ENCODE measurements at places on chromosomes 11 and 22.
A peak's percentile ranks its signal among the peaks of the same experiment; 100 is the strongest.

- no peak for DNase-seq
Measured at GRCh38 chr11:94218372-94218771, 86.0 kb upstream of the IZUMO1R start.

- no peak for DNase-seq
Measured at GRCh38 chr11:1078191-1078601, 3.5 kb downstream of the MUC2 start.

DNA sequence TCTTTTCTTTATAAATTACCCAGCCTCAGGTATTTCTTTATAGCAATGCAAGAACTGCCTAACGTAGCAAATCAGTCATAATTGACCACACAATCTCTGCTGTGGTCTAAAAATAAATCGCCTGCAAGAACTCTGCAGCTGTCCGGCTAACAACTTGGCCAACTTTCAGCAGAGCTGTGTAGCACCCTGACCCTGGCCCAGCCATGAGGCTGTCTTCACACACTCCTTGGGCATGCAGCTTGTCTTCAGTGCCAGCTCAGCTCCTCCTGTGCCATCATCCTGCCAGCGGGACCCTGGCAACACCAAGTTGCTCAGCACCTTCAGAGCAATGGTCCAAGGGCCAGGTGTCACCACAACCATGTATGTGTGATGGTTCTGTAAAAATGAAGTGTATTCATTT is 355.6 kb downstream of the OPCML start:
- DNase-seq = no peak

DNA sequence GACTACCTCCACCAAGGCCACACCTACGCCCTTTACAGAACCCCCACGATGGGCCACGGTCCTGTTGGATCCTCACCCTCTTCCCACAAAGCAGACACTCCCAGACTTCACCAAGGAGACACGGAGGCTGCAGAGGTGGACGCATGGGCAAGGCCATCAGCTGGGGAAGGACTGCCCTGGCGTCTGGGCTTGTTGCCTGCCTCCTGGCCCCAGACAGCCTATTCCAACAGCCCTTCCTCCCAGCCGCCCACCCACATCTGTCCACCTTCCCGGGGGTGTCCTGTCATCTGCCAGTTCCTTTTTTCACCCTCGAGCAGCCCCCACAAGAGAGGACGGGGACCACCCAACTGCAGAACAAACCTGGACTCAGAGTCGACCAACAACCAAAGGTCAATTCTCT is 28.9 kb upstream of the TH start:
- no peak for DNase-seq

DNA sequence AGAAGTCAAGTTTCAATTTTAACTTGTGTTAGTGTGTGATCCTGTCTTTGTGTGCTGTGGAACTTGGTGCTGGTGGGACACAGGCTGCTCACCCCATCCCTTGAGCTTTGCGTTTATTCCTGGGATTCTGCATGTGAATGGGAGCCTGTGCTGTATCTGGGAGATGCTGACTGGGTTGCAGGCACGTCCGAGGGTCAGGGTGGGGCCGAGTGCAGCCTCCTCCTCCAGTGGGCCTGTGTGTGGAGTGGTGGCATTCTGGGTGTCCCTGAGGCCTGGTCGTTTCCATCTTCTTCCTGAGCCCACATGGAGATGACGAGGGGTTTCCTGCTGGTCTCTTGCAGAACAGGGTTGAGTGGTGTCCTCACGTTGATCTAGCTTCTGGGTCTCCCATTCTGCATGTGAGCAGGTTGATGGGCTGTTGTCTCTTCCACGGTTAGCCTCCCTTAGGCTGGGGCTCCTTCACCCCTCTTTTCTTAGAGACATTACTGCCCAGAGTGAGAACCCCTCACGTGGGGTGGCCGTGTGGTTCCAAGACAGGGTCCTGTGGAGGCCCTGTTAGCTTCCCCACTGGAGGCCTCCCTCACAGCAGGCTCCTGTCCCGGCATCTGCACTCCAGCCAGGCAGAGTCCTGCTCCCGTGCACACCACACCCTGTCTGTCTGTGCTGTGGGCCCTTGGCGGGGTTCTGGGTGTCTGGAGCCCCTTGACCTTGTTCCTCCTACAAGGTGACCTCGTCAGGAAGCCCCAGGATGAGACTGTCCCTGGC is 4.9 kb downstream of the PTDSS2 start:
- DNase-seq = no peak

DNA sequence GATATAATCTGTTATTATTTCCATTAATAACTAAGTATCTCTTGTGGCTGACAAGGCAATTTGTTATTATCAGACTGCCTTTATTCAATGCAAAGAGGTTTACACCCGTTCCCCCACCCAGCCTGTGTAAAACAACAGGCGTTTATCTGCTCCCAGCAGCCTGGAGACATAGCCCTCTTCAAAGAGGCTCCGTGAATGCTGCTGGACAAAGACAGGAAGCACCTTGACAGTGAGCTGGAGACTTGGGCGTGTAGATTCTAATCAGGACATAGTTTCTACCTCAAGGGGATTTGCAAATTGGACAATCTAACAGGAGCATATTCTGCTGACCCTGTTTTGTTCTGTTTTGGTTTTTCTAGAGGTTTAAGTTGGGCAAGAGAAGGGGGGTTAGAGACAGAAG is 733.0 kb upstream of the KIRREL3 start:
- no peak for DNase-seq

DNA sequence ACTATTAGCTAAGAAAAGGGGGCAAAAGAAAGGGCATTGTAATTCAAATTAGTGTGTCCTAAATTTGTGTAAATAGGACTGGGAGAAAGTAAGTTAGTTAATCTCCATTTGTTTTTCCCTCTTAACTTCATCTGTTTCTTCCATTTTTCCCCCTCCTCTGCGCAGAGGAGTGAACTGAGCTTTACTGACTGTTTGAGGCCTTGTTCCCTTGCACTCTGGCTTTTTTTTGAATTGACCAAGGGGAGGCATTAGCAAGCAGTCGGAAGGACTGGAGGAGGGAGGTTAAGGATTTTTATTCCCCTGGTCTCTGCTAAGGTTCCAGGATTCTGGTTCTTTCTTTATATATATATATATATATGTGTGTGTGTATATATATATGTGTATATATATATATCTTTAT is 15.2 kb upstream of the FANCF start:
- no peak for DNase-seq

DNA sequence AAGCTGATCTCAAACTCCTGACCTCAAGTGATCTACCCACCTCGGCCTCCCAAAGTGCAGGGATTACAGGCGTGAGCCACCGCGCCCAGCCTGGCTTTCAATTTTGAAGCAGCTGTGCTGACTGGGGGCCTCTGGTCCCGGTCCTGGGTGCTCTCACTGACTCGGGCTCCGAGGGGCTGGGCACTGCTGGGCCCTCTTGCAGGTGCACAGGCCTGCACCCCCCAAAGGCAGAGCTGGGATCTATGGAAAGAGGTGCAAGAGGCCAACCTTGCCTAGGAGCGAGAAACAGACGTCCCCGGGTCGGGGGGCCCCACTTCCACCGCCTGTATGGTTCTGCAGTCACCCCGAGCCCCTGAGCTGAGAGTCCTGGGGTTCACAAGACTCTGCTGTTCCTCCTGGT is 33.2 kb downstream of the KIAA0930 start:
- no peak for DNase-seq

GRCh38 chr11:106842134-106842533 is 176.1 kb downstream of the GUCY1A2 start:
- DNase-seq = no peak

DNA sequence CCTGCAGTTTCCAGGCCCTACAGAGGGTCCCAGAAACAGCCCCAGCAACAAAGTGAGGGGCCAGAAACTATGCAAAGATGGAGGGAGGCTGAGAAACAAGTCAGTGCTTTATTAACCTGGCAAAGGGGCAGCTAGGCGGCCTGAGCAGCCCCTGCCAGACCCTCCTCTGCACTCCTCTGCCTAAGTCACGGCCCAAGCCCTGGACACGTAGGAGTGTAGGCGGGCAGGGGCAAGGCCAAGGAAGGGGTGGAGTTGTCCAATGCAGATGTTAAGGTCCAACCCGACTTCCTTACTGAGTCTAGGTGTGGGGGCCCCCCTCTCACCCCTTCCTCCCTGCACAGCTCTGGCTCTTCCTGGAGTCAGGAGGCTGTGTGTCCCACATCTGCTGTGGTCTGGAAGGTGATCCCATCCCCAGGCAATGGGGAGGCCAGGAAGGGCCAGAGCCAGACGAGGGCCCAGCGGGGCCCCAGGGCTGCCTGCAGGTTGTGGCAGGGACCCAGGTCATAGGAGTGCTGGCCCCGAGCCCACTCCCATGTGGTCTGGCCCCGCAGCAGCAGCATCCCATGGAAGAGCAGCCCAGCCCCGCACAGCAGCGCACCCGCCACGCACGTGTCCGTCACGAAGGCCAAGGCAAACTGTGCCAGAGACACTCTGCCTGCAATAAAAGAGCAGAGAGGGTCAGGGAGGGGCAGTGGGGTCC is 6.5 kb downstream of the ZDHHC24 start:
- no peak for DNase-seq

DNA sequence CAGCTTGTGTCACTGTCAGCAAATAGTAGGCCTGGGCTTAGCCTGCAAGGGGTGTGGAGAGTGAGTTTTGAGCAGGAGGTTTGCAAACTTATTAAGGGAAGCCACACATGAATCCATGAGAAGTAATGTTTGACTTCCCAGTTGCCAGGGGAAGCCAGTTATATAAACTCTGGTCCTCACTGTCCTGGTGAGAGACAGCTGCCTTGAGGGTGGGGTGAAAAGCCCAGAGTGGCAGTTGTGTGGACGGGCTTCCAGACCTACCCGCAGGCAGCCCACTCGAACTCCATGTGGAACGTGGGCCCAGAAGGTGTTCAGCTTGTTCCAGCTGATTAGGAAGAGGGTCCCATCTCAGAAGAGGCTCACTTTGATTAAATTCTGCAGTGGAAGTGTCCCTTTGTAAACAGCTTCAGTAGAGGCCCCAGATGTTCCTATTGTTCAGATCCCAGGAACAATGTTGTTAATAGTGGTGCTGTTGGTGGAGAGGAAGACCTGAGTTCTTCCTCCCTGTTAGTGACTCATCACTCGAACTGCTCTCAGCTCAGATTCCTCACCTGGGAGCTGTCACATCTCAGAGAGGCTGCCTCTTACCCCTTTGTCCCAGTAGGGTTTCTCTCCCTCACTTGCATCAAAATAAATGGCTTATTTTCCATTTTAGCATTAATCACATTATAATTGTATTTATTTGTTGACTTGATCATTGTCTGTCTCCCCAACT is 63.4 kb downstream of the GRAMD1B start:
- no peak for DNase-seq

DNA sequence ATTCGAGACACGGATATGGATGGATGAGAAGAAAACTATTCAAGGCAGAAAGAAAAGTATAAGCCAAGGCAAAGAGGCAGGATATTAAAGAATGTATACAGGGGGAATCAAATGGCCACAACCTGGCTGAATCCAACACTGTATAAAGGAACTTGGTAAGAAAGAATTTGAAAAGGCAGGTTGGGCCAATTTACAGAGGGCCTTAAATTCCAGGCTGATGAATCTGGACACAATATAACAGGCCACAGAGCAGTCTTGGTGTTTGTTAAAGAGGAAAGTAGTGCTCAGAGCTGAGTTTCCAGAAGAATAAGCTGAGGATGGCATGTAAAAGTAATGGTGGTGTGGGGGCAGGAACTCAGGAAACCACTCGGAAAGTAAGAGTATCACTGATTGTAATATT is 72.3 kb upstream of the POU2AF2 start:
- no peak for DNase-seq

DNA sequence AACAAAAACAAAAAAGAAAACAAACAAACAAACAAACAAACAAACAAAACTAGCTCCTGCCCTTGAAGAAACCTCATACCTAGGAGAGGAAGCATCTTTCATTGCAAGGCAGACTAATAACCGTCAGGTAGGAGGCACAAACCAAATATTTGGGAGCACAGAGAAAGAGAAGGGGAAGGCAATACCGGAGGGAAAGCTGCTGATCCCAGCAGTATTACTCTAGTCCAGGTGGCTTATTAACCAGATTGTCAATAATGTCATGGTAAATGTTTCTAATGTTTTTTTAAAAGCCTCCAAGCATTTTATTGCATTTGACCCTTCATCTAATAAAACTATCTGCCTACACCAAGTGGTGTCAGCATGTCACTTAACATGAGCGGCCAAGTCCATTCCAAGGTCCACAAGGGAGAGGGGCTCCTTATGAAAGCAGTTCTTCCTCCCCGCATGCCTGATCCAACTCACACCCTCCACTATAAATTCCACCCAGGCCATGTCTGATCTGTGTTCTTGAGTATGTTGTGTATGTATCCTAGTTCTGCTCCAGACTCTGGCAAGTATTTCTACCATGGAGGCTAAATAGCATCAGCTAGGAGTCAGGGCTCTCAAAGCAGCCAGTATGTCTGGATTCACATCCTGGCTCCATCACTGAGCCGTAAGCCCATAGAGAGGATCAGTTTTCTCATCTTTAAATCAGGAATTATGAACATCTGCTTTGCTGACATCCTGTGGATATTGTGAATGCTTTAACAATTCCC is 208.1 kb upstream of the TENM4 start:
- no peak for DNase-seq

GRCh38 chr11:107998761-107999160 is 9.9 kb upstream of the CUL5 start:
- no peak for DNase-seq

DNA sequence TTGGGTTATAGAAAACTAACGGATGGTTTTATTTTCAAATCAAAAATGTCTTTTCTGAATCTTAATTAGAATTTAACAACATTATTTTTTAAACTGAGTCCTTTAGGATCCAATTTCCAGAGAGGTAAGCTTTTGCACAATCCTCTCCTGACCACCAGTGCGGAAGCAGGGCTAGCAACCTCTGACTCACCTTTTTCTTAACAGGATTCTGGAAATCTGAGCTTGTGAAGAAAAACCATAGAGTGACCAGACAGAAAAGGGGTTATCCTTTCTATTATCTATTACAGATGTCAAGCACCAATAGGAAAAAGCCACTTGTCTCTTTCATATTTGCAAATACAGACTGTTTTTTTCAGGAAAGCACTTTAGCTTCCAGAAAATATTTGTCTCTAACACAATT is 25.3 kb downstream of the ALG9 start:
- peak; percentile 13 for DNase-seq

DNA sequence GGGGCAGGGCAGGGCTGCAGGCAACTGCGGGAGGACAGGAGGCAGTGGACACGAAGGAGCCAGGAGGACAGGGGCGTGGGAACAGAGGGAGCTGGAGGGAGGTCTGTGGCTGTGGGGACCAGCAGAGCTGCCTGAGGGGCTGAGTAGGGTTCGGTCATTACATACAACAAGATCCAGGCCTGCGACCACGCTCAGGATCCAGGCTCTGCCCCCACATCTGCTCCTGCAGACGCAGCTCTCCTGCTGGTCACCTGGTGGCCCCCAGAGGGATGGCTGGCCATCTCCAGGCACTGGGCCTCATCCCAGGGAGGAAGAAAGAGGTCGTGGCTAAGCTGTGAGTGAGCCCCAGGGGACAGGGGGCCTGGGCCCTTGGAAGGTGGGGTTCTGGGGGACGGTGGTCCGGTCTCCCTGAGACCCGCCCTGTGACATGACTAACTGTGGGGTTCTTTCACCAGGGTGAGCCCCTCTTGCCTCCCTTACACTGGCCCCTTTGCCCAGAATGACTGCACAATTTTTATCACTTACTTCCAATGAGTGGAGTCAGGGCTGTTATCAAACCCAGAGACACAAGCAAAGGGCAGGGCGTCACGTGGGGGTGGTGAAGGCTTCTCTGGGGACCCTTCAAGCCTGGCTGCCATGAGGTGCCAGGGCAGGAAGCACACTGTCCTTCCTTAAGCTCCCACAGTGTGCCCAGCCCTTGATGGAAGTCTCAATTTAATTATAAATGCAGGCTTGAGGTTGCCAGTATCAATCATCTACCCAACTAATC is 6.7 kb upstream of the APOBEC3A start:
- DNase-seq = no peak
